Uterine smooth muscle cell (primary cell): ENCODE measurements at places on chromosomes 13 and 19. TPM values are rescaled to one million over a fixed set of nuclear protein-coding genes. Genes with fewer than 3 reads are reported as not detected.

SLC15A1 gene
- total RNA-seq: not detected in 2 replicates

ZNF525 gene
- 6.5 TPM in 2 replicates for total RNA-seq

ZNF324 gene
- 15.9 and 17.0 TPM in 2 replicates for total RNA-seq

CLEC4M gene
- not detected in 2 replicates for total RNA-seq

TMEM238 gene
- total RNA-seq: 0.33 and 0.75 TPM in 2 replicates

FREM2 gene
- total RNA-seq: under 0.01 TPM in 2 replicates

CEACAM16 gene
- not detected in 2 replicates for total RNA-seq

SYCN gene
- not detected in 2 replicates for total RNA-seq

TIMM13 gene
- 36.2 and 46.6 TPM in 2 replicates for total RNA-seq

KLHL26 gene
- total RNA-seq: 4.5 and 4.6 TPM in 2 replicates

FAM98C gene
- 7.2 and 8.0 TPM in 2 replicates for total RNA-seq

PGLYRP1 gene
- not detected in 2 replicates for total RNA-seq

ZNF296 gene
- 0.22 TPM in 1 of 2 replicates, not detected in the other for total RNA-seq

ZNF575 gene
- total RNA-seq: 0.11 and 0.37 TPM in 2 replicates

FBXO27 gene
- 1.3 and 3.4 TPM in 2 replicates for total RNA-seq

EPS8L1 gene
- 0.75 and 1.8 TPM in 2 replicates for total RNA-seq

SBK2 gene
- total RNA-seq: 0.11 and 1.5 TPM in 2 replicates

ITGBL1 gene
- 41.5 and 56.5 TPM in 2 replicates for total RNA-seq

CYP2A7 gene
- not detected in 2 replicates for total RNA-seq

SHD gene
- total RNA-seq: not detected in 2 replicates

MAST1 gene
- total RNA-seq: 0.87 TPM in 1 of 2 replicates, not detected in the other

MADCAM1 gene
- total RNA-seq: 0.11 TPM in 1 of 2 replicates, not detected in the other

MYH14 gene
- total RNA-seq: not detected in 2 replicates

VASP gene
- total RNA-seq: 79.4 and 119 TPM in 2 replicates

ZNF492 gene
- 0.25 and 0.66 TPM in 2 replicates for total RNA-seq

LRRC4B gene
- 0.12 TPM in 1 of 2 replicates, not detected in the other for total RNA-seq

DACH1 gene
- 0.37 and 1.00 TPM in 2 replicates for total RNA-seq

GSX1 gene
- total RNA-seq: not detected in 2 replicates

LRRC25 gene
- total RNA-seq: 0.11 and 0.25 TPM in 2 replicates

SLC10A2 gene
- total RNA-seq: not detected in 2 replicates

IQCN gene
- total RNA-seq: 0.44 and 0.50 TPM in 2 replicates

EXOC3L2 gene
- total RNA-seq: not detected in 2 replicates

IRS2 gene
- total RNA-seq: 5.9 and 13.5 TPM in 2 replicates

MAB21L1 gene
- total RNA-seq: under 0.01 and 0.12 TPM in 2 replicates

PTPRH gene
- total RNA-seq: 7.4 and 15.3 TPM in 2 replicates

ZNF534 gene
- total RNA-seq: 0.25 TPM in 1 of 2 replicates, not detected in the other

SLC6A16 gene
- under 0.01 TPM in 2 replicates for total RNA-seq

HSH2D gene
- not detected in 2 replicates for total RNA-seq
